Esophagus muscularis mucosa (tissue), 4 donors: ENCODE measurements at places on chromosomes 12 and 14. TPM values are rescaled to one million over a fixed set of nuclear protein-coding genes. Genes with fewer than 3 reads are reported as not detected.

Gene IAPP
- not detected for total RNA-seq

GRCh38 chr14:100304825-100305323 is 1.4 kb downstream of the SLC25A29 start:
- no peak for DNase-seq
- H3K27me3 ChIP-seq, result no peaks in the 10 kb centered on the region
- H3K27ac ChIP-seq, result peak overlapping the region; percentile 89
- peaks cover 28% of the 10 kb centered on the region for H3K4me1 ChIP-seq
- H3K36me3 ChIP-seq, result no peaks in the 10 kb centered on the region

DNA sequence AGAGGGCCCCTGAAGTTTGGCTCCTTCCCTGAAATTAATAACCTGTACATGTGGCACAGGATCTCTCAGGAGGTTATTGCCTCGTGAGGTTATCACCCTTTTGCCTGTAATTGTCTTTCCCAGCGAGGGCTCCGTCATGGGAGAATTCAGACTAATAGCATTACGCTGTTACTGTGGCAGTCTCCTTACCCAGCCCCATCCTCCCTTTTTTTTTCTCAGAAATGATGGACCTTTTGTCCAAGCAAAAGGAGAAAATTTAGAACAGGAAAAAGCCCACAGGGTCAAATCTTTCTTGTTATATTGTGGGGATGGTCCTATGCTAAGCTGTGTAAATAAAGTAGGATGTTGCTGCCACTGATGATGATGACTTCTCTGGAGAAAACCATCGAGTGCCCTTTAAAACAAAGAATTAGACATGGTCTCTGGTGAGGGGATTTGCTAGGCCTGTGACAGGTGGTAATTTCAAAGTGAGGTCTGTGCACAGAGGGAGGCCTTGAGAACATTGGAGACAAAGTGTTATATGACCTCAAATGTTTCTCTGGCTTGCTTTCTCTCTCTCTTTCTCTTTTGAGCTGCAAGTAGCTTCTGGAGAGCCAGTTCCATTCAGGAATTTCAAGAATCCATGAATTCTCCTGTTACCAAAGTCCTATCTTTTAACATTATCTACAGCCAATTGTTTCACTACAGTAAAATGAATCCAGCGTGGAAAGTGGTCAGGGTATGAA is 357.2 kb downstream of the BMP4 start:
- H3K4me1 ChIP-seq, result no peaks in the 10 kb centered on the region
- no peaks in the 10 kb centered on the region for H3K27me3 ChIP-seq
- no peak overlapping the region for H3K27ac ChIP-seq
- no peaks in the 10 kb centered on the region for H3K36me3 ChIP-seq
- no peak overlapping the region for H3K4me3 ChIP-seq

DNA sequence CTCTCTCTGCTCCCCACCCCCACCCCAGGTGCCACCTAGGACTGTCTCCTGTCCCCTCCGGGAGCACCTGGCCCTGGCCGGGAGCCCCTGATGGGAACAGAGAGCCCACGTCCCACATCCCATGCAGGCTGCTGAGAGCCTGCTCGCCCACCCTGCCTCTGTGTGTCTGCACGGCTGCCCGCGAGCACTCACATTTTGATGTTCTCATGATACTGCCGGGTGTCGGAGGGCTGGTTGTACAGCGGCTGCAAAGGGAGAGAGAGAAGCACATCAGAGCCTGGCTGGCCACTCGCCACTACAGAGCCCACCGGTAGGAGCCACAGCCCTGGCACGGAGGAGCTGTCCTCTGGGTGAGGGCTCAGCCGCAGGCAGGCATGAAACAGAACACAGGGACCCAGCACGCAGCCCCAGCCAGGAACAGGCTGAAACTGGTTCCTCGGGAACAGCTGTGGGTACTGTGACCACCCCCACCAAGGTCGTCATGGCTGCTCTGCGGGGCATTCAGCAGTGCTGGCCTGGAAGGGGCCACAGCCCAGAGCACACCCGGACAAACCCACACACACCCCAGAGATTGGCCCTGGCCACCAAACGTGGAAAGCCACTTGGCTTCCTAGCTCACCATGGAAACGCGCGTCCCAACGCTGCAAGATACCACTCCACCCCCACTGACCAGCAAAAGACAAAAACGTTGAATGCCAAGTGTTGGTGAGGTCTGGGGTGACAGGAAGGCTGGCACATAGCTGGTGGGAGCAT is 117.6 kb downstream of the NCOR2 start:
- no peaks in the 10 kb centered on the region for H3K27me3 ChIP-seq
- H3K4me3 ChIP-seq, result no peak overlapping the region
- H3K36me3 ChIP-seq, result no peaks in the 10 kb centered on the region
- no peak for DNase-seq

DNA sequence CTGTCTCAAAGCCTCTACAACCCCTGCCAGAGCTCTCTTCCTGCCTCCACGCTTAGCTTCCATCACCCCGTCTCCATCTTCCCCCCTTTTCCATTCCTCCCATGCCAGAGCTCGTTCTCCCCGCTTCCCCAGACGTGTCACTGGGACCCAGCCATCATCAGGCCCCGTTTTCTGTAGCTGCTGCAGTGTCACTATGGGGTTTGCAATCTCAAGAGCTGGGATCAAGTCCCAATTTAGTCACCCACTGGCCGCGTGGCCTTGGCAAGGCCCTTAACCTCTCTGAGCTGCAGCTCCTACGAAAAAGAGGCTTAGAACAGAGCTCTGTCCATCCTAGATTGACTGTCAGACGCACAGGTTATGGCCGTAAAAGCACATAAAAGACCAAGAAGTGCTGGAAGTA is 901 bp upstream of the FAIM2 start:
- H3K27me3 ChIP-seq, result no peaks in the 10 kb centered on the region
- no peak for DNase-seq
- peak overlapping the region; percentile 55 for H3K4me3 ChIP-seq
- H3K27ac ChIP-seq, result peak overlapping the region; percentile 61

Gene TPH2
- total RNA-seq, result 0.13 TPM

DNA sequence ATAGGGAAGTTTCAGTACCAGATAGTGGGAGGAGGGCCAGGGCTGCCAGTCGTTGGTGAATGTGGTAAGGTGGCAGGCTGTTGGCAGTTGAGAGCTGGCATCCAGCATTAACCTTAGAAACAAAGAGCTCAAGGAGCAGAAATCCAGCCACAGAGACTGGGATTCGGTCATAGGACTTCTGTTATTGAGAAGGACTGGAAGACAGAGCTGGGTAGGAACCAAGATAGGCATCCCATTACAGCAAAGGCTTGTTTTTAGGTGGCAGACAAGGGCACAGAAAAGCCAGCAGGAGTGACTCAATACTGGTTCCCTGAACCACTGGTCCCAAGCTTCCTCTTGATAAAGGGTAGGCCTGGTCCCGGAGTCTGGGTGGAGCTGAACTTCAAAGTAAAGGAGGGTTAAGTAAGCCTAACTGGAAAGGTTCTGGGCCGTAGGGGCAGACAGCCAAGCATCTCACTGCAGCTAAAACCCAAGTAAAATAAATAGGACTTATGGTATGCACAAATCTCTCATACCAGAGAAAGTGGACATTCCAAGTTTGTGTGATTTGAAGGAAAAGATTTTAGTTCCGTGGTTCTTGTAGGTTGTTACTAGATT is 147.9 kb downstream of the ETV6 start:
- H3K4me3 ChIP-seq, result no peak overlapping the region
- DNase-seq, result no peak
- H3K4me1 ChIP-seq, result peaks cover 80% of the 10 kb centered on the region
- peak overlapping the region; percentile 91 for H3K27ac ChIP-seq

Gene LMO3
- total RNA-seq, result 149 TPM

DNA sequence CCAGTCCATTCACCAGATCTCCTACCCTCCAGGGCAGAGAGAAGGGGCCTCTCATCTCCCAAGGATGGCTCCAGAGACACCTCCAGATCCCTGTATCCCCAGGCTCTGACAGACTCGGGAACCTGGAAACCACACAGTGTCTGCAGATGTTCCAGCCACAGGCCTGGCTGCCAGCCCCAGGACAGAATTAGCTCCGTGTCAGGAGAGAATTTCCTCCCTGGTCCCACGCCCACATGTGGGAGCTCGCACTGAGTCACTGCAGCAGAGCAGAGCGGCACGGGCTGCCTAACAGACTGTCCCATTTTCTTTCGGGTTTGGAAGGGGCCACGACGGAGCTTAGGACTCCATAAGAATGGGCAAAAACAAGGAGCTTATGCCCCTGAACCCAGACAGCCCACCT is 33.6 kb downstream of the CMKLR1 start:
- no peaks in the 10 kb centered on the region for H3K27me3 ChIP-seq
- peaks cover 74% of the 10 kb centered on the region for H3K4me1 ChIP-seq
- H3K4me3 ChIP-seq, result peak overlapping the region; percentile 36

DNA sequence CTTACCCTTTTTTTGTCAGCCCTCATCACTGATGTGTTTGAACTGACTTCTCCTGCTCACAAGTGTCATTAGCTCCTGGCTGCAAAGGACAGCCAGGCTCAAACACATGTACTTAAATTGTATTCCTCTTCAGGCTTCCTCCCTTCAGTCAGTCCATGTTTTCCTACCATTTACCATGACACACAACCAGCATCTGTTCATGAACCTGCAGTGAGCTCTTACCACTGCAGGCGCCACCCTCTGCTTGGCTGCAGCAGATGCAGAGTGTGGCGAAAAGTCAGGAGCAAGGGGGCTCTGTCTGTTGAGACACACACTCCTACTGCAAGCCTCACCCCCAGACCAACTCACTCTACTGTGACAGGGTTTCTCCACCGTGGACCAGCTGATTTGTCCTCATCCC is 70.2 kb downstream of the TSPAN11 start:
- H3K27ac ChIP-seq, result no peak overlapping the region
- no peak for DNase-seq
- no peaks in the 10 kb centered on the region for H3K27me3 ChIP-seq
- H3K36me3 ChIP-seq, result no peaks in the 10 kb centered on the region
- H3K4me1 ChIP-seq, result no peaks in the 10 kb centered on the region

GRCh38 chr14:44768935-44769334 is 192.8 kb downstream of the KLHL28 start:
- no peak overlapping the region for H3K27ac ChIP-seq
- H3K27me3 ChIP-seq, result no peaks in the 10 kb centered on the region
- no peak for DNase-seq
- no peak overlapping the region for H3K4me3 ChIP-seq
- H3K36me3 ChIP-seq, result no peaks in the 10 kb centered on the region

DNA sequence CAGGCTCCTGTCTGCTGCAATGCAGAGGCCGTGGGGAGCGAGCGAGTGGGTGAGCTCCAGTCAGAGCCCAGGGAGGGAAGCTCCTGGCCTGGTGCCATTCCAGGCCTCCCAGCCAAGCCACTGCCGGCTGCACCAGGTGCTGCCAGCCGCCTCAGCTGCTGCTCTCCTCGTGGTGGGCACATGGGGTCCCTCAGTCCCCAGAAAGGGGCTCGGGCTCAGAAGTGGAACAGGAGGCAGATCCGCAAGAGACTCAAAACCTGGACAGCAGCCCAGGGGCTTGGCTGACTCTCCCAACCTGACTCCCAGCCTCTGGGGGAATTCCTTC is 2.4 kb downstream of the ABCB9 start:
- no peak overlapping the region for H3K27ac ChIP-seq
- DNase-seq, result no peak
- no peak overlapping the region for H3K4me3 ChIP-seq
- H3K27me3 ChIP-seq, result no peaks in the 10 kb centered on the region
- peaks cover 42% of the 10 kb centered on the region for H3K4me1 ChIP-seq
- H3K36me3 ChIP-seq, result peaks cover 16% of the 10 kb centered on the region

DNA sequence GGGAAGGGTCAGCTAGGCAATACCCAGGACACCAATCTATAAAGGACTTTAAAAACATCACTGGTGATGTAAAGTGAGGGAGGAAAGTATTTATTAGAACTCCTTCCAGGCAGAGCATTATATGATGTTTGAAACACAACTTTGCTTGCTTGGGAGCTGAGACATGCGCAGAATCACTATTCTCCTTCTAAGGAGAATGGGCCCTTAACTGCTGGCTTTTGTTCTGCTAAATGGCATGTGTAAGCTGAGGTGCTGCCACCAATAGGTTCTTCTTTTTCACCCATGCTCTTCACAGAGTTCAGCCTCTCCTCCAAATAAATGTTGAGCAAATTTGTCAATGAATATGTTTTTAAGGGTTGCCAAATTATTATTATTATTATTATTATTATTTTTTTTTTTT is 3.9 kb downstream of the STAC3 start:
- H3K4me3 ChIP-seq, result no peak overlapping the region
- peaks cover 4% of the 10 kb centered on the region for H3K27me3 ChIP-seq
- H3K4me1 ChIP-seq, result peaks cover 24% of the 10 kb centered on the region
- H3K27ac ChIP-seq, result no peak overlapping the region
- no peak for DNase-seq

DNA sequence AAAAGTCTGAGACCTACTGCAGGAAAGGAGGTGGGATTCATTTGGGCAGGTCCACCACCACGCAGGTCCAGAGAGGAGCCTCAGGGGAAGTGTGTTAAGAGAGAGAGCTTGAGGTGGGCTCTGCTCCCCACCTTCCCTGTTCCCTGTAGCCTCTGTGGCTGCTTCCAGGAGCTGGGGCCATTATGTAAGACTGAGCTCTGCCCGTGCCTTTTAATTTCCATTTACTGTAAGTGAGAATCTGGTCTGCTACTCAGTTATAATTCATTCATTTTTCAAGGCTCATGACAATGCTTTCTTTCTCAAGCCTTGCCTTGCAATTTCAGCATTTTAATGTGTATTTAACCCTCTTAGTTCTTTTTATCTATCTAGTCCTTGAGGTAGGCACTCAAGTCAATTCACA is 8.3 kb downstream of the SLC4A8 start:
- H3K4me3 ChIP-seq, result no peak overlapping the region
- H3K27ac ChIP-seq, result no peak overlapping the region
- H3K36me3 ChIP-seq, result no peaks in the 10 kb centered on the region

Gene SCNN1A
- total RNA-seq, result 2.1 TPM

GRCh38 chr12:114767084-114767760 is 83.2 kb upstream of the TBX3 start:
- peaks cover 6% of the 10 kb centered on the region for H3K4me1 ChIP-seq
- H3K36me3 ChIP-seq, result no peaks in the 10 kb centered on the region
- H3K27ac ChIP-seq, result no peak overlapping the region
- no peak for DNase-seq
- H3K4me3 ChIP-seq, result no peak overlapping the region
- no peaks in the 10 kb centered on the region for H3K27me3 ChIP-seq

- H3K4me3 ChIP-seq, result peak overlapping the region; percentile 82
- H3K27me3 ChIP-seq, result no peaks in the 10 kb centered on the region
- H3K27ac ChIP-seq, result peak overlapping the region; percentile 97
- H3K4me1 ChIP-seq, result peaks cover 71% of the 10 kb centered on the region
Measured at GRCh38 chr12:53500142-53500775, 824 bp upstream of the TARBP2 start.

Gene TAS2R46
- not detected for total RNA-seq

DNA sequence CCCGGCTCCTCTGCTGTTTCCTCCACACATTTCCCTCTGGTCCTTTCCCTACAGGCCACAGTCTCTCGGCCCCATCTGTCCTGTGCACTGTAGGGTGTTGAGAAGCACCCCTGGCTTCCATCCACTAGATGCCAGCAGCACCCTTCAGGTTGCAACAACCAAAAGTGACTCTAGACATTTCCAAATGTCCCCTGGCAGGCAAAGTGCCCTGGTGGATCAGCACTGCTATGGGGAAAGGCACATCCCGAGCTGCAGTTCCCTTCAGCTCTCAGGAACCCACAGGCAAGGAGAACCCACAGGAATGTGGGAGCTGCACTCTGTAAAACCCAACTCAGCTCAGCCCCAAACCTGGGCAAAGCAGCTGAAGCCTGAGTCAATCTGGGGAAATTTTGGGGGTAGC is 77.0 kb downstream of the RBM19 start:
- H3K27me3 ChIP-seq, result no peaks in the 10 kb centered on the region
- no peak overlapping the region for H3K27ac ChIP-seq
- H3K4me3 ChIP-seq, result no peak overlapping the region
- peaks cover 5% of the 10 kb centered on the region for H3K36me3 ChIP-seq
- DNase-seq, result no peak
- H3K4me1 ChIP-seq, result no peaks in the 10 kb centered on the region

Gene AICDA
- not detected for total RNA-seq
